Cardiac ventricle fibroblast (primary cell): ENCODE measurements at places on chromosomes 16 and 17. TPM values are rescaled to one million over a fixed set of nuclear protein-coding genes. Genes with fewer than 3 reads are reported as not detected.

The ZNF287 gene
- 6.3 and 6.8 TPM in 2 replicates for total RNA-seq

The FGF11 gene
- 1.1 and 1.2 TPM in 2 replicates for total RNA-seq

The FBXW10 gene
- 0.10 TPM in 1 of 2 replicates, not detected in the other for total RNA-seq

The PLCD3 gene
- total RNA-seq: 50.9 and 93.2 TPM in 2 replicates

The GP1BA gene
- not detected in 2 replicates for total RNA-seq

The MKS1 gene
- total RNA-seq: 7.9 and 8.3 TPM in 2 replicates

The NPIPA1 gene
- 27.4 and 30.7 TPM in 2 replicates for total RNA-seq

The MAF gene
- total RNA-seq: 16.8 and 31.6 TPM in 2 replicates

The RAP1GAP2 gene
- 0.24 and 0.31 TPM in 2 replicates for total RNA-seq

The PRSS22 gene
- not detected in 2 replicates for total RNA-seq

The TRPV2 gene
- total RNA-seq: 23.5 and 25.9 TPM in 2 replicates

The KRTAP4-4 gene
- total RNA-seq: not detected in 2 replicates

The PLEKHH3 gene
- 14.2 and 16.8 TPM in 2 replicates for total RNA-seq

The SDK2 gene
- 0.19 and 0.49 TPM in 2 replicates for total RNA-seq

The HOXB1 gene
- total RNA-seq: not detected in 2 replicates
